ENCODE measurements at places on chromosomes 7 and 10.

DNA sequence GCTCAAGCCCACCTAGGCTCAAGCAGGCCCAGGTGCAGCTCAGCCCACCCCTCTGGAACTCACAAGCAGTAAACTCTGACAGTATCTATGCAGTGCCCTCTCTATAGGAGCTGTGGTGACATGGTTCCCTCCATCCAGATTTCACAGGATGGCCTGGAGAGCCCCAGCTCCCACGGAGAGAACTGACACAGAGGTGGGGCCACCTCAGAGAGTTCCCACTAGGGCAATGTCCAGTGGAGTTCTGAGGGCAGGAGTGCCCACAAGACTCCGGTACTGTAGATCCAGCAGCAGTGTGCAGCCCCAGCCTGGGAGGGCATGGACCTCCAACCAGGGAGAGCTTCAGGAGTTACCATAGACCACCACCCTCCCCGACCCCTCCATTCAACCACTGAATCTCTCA, 37.3 kb upstream of the CNPY1 start:
- no peak for DNase-seq

DNA sequence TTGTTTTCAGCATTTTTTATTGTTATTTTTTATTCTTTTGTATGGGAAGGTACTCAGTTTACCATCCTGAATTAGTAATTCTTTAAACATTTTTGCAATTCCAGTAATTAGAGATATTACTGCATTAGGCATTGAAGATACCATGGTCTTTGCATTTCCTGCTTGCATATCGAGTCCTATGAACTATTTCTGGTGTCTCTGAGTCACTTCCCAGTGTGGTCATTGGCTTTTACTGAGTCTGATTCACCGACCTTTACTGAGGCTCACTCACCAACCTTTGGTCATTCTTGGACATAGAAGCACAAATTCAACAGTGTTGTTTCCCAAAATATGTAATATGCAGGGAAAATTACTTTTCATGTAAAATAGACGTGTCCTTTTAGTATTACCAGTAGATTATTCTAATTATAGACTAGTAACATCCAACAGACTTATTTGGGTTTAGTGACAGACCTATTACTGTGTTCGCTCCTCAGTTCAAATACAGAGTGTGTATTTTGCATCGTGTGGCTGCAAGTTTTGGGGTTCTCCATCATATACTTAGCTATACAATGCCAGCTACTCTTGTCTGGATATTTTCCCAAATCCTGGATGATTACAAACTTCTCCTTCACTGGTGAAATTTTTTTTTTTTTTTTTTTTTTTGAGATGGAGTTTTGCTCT, 180.7 kb upstream of the PRSS1 start:
- peak; percentile 74 for DNase-seq

GRCh38 chr7:17520941-17521340, 222.5 kb downstream of the AHR start:
- no peak for DNase-seq

DNA sequence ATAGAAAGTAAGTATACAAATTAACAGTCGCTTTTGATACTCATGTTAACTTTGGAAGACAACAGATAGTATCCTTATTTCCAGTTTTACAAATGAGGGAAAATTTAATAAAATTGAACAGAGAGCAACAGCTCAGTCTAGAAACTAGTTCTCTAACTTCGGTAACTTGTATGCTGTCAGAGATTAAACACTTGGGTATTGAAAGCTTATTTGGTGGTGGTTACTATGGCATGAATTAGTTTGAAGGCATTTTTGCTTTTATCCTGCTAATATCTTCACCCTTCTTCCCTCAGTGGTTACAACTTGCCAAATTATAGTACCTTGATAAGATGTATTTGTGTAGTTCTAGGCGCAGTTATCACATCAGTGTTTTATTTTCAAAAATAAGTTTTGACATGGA, 7.2 kb downstream of the WAC start:
- no peak for DNase-seq

- no peak for DNase-seq
These were observed 509.5 kb downstream of the DNAJB6 start for GRCh38 chr7:157846271-157846670.

DNA sequence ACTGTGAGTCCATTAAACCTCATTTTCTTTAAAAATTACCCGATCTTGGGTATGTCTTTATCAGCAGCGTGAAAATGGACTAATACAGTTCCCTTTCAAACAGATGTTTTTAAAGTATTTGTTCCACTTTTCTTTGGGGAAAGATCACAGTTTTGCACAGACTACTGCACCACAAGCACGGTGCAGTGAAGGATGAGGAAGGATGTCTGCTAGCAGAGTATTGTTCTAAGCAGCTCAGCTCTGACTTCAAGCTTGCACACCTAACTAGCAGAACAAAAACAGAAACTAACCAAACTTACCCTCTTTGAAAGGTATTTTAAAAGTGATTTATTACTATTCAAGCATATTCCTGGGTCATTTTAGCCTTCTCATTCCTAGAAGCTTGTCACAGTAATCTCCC, 20.0 kb downstream of the THNSL1 start:
- DNase-seq: no peak

DNA sequence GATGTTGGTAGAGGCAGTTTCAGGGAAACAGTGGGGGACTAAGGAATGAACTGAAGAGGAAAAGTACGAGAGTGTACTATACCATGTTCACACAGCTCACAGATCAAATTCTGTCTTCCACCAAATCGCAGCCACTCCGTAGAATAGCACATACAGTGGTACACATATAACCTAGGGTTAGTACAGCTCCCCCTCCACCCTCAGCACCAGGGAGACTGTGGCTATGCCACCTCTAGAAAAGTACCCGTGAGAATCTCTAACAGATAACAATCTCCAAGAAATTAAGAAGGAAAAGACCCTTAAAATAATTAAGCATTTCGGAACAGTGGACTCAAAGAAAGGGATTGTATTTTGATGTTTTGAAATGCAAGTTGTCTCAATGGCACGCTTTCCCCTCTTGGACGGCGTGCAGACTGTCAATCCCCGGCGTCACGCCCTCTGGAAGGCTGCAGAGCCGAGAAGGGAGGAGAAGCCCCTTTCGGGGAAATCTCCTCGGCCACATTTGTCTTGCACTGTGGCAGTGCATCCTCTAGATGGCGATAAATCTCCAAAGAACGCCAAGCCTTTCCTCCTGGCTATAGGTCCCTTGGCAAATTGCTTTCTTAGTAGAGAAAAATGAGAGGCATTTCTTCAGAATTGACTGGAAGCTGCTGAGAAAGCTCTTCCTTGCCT, 345.0 kb downstream of the REEP3 start:
- peak; percentile 43 for DNase-seq

DNA sequence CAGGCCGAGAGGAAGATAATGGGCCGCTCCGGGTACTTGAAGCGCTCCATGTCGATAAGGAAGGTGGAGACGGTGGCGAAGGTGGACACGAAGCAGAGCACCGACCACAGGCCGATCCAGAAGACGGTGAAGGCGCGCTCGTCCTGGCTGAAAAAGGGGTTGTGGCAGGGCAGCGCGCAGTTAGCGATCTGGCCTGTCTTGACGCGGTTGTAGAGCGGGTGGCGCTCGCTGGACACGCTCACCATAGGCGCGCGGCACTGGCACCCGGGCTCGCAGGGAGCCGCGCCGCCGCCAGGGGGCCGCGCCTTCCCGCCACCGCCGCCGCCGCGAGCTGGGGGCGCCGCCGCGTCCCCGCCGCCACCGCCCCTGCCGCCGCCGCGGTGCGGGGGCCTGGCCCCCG, 1.6 kb downstream of the FZD8 start:
- DNase-seq: peak; percentile 73

DNA sequence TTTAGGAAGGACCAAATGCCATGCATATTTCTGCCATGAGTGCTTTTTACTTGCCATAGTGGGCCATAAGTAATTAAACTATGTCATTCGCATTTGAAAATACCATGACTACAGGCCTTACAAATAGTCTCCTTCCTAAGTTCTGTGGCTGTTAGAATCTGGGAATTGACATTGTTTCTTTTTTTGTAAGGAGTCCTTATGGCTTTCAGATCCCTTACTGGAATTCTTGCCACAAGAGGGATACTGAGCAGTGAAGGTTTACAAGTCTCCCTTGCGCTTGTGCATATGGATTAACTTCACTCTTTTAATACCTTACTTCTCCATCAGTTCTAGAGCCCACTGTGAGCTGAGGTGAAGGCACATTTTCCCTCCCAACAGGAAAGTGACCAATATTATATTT, 166.0 kb downstream of the NRG3 start:
- DNase-seq: no peak

GRCh38 chr7:130906575-130906974, 172.6 kb upstream of the KLF14 start:
- DNase-seq: no peak

- no peak for DNase-seq
These were observed 179.7 kb upstream of the GRB10 start for GRCh38 chr7:50962281-50962883.

GRCh38 chr7:140518370-140519006, 39.2 kb upstream of the MKRN1 start:
- no peak for DNase-seq

DNA sequence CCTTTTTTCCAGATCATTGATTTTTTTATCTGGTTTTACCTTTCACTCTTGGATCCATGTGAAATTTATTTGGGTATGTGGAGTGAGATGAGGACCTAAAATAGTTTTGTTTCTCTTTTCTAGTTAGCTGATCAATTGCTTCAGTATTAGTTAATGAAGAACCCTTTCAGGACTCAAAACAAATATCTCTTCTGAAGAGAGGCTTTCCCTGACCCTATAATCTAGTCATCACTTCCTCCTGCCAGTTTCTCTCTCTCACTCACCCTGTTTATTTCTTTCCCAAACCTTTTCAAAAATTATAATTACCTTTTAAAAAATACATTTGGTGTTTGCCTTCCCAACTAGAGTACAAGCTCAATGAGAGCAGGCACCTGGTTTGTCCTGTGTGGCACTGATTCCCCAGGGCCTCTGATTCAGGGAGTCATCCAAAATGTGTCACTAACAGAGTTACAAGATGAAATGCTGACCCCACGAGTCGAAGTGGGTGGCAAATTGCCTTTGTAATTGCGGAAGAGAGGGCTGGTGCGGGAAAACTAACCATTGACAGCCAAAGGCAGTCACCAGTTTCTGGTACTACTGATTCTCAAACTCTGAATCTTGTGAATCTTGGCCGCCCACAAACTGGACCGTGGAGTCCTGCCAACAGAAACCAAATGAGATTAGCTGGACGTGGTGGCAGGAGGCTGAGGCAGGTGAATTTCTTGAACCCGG, 2.4 kb downstream of the TMEM140 start:
- no peak for DNase-seq

DNA sequence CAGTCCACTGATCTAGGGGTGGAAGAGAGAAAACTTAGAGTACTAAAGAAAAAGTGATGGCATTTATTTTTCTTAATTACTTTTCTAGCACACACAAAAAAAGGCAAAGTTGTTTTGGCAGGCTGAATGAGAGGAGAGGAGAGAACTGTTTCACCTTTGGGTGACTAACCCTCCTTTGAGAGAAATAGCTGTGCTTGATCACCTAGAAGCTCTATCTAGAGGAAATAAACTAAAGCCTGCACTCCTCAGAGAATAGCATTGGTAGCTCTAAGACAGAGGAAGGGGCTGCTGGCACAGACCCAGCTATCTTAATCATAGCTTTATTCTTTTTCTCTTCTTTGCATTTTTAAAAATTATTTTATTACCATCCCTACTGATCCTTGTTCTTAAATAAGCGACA, 6.3 kb downstream of the TMEM243 start:
- no peak for DNase-seq

GRCh38 chr10:80164596-80164995, 32.1 kb downstream of the PLAC9 start:
- no peak for DNase-seq

GRCh38 chr10:21803374-21803773, 200.2 kb downstream of the DNAJC1 start:
- DNase-seq: no peak

- DNase-seq: no peak
These were observed 84.0 kb downstream of the CHST15 start for GRCh38 chr10:124009231-124010015.
